ENCODE measurements at places on chromosomes 2 and 18. TPM values are rescaled to one million over a fixed set of nuclear protein-coding genes. Genes with fewer than 3 reads are reported as not detected.

Gene MBD5
- total RNA-seq = 19.6 TPM

Gene NPPC
- 1.5 TPM for total RNA-seq

Gene TANK
- 29.5 TPM for total RNA-seq

Gene TTN
- 1,236 TPM for total RNA-seq

Gene HAT1
- 28.3 TPM for total RNA-seq

Gene HOXD9
- 0.75 TPM for total RNA-seq

Gene METTL5
- total RNA-seq = 42.4 TPM

Gene TCF23
- 0.35 TPM for total RNA-seq

Gene RALB
- total RNA-seq = 42.4 TPM

Gene LBX2
- total RNA-seq = 0.66 TPM

Gene SLC8A1
- 36.8 TPM for total RNA-seq

Gene MEIS1
- 14.5 TPM for total RNA-seq

Gene TPO
- total RNA-seq = 0.18 TPM

Gene GPC1
- total RNA-seq = 21.1 TPM

Gene ABCG8
- total RNA-seq = not detected

Gene ANKRD30B
- total RNA-seq = under 0.01 TPM

Gene MAB21L4
- not detected for total RNA-seq

Gene ZBTB14
- total RNA-seq = 13.0 TPM

Gene TYMS
- total RNA-seq = 19.7 TPM

Gene GPAT2
- total RNA-seq = 2.4 TPM

Gene NPAS2
- 2.9 TPM for total RNA-seq

Measured in muscle of leg (tissue), 16 donors.